ENCODE measurements at places on chromosomes 12 and 14.

- DNase-seq = no peak
Measured at GRCh38 chr14:84988357-84988756, 541.6 kb upstream of the FLRT2 start.

- DNase-seq = no peak
Measured at GRCh38 chr12:95002754-95003153, 743 bp downstream of the NDUFA12 start.

GRCh38 chr12:131129839-131130238, 176.1 kb downstream of the ADGRD1 start:
- DNase-seq = no peak

- no peak for DNase-seq
Measured at GRCh38 chr12:104858611-104859543, 99.2 kb downstream of the SLC41A2 start.

DNA sequence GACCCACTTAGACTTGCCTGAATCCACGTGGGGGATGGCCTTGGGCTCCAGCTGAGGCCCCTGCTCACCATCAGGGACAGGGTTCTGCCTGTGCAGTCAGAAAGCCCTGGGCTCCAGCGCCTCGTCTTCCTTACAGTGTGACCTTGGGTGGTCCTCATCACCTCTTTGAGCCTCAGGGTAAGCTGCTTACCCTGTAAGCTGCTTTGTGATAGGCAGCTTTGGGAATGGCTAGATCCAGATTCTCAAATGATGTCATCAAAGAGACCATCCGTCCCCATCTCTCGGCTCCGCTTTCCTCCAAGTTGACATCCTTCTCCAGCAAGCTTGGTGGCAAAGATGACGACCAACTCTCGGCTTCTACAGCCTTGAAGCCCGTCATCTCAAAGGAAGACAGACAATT, 127.0 kb downstream of the ADCK1 start:
- no peak for DNase-seq

DNA sequence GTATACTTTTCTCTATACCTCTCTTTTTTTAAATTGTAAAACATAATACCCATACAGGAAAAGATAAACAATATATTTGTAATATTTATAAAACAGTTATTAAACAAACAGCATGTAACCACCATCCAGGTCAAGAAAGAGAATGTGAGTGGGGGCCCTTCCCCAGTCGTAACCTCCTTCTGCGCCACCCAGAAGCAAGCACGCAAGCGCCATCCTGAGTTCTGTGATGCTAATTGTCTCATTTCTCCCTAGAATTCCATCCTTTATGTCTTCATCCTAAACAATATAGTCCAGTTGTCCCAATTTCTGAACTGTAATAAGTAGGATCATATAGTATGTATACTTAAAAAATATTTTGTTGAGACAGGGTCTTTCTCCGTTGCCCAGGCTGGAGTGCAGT, 129.5 kb downstream of the EXOC5 start:
- no peak for DNase-seq

DNA sequence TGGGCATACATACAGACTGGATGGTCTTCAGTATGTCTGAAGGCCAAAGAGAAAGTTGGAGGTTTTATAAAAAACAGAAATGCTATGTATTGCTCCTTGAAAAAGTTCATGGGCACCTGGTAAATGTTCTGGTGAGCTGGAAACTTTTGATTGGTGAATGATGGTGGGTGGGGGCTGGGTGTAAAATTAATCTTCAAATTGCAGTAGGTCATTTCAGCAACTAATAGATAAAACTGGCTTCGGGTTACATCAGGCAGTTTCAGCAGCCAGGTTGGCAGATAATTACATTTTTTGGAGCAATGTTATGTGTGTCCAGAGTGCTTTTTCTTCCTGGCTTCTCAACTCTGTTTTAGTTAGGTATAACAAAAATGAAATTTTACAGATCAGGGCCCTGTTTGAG, 35.3 kb downstream of the SDR9C7 start:
- DNase-seq = no peak

- no peak for DNase-seq
Measured at GRCh38 chr12:122928404-122929147, 32.7 kb upstream of the VPS37B start.

DNA sequence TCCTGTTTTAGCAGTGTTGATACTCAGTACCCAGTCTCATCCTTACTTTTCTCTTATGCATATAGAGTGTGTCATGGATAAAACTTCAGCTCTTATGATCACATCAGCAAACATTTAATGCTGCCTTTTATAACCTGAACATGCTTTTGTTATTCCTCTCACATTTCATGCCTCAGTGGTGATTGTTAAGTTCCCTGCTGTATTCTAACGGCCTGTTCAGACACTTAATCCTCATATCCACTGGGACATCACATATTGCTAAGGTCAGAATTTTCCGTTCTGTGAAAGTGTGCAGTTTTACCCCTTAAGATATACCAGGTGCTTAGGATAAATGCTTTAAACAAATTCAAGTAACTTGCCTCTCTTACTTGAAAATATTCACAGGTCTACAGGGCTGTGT, 268.7 kb upstream of the SEL1L start:
- DNase-seq = no peak

GRCh38 chr12:84502180-84502860, 410.3 kb downstream of the SLC6A15 start:
- no peak for DNase-seq

DNA sequence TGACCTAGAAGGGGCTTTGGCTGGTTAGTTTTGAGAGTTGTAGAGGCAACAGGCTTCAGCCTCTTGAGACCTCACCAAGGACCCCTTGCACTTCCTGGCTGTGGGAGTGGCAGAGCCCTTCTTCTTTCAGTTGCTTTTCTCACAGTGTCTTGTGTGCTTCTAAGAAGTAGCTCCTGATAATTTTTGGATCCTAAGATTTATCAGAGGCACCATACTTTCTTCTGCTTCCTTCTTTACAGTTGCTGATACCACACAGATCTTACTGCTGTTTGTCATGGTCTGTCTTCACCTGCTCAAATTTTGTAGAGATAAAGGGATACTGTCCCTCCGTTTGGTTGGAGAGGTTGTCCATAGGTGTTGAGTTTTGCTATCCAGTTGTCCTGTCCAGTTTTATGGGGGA, 33.8 kb downstream of the VRK1 start:
- DNase-seq = no peak

GRCh38 chr12:75509621-75510020, 1.8 kb downstream of the KRR1 start:
- DNase-seq = no peak

- DNase-seq = no peak
Measured at GRCh38 chr14:57261604-57262003, 7.1 kb downstream of the EXOC5 start.

- DNase-seq = peak; percentile 30
Measured at GRCh38 chr14:100547633-100548294, 39.5 kb downstream of the BEGAIN start.

GRCh38 chr12:77213319-77213718, 147.9 kb upstream of the E2F7 start:
- DNase-seq = no peak
